Activated naive CD4-positive, alpha-beta T cell treated with anti-CD3 and anti-CD28 coated beads, Interleukin-2, amount 50 U/mL, for 16 hours (primary cell): ENCODE measurements at places on chromosomes 16 and 17.

- no peak for DNase-seq
Observed at GRCh38 chr16:81832801-81833547, 53.9 kb downstream of the PLCG2 start.

GRCh38 chr17:3385869-3386816 lies at the start of gene OR3A2:
Gene OR3A2, minus strand, starts transcription at chr17:3386308.
- peak; percentile 53 for DNase-seq

GRCh38 chr17:62737513-62737912 lies 70.6 kb downstream of the MARCHF10 start:
- DNase-seq = no peak

- DNase-seq = no peak
Observed at GRCh38 chr17:47785538-47786123, 36.0 kb downstream of the OSBPL7 start.

DNA sequence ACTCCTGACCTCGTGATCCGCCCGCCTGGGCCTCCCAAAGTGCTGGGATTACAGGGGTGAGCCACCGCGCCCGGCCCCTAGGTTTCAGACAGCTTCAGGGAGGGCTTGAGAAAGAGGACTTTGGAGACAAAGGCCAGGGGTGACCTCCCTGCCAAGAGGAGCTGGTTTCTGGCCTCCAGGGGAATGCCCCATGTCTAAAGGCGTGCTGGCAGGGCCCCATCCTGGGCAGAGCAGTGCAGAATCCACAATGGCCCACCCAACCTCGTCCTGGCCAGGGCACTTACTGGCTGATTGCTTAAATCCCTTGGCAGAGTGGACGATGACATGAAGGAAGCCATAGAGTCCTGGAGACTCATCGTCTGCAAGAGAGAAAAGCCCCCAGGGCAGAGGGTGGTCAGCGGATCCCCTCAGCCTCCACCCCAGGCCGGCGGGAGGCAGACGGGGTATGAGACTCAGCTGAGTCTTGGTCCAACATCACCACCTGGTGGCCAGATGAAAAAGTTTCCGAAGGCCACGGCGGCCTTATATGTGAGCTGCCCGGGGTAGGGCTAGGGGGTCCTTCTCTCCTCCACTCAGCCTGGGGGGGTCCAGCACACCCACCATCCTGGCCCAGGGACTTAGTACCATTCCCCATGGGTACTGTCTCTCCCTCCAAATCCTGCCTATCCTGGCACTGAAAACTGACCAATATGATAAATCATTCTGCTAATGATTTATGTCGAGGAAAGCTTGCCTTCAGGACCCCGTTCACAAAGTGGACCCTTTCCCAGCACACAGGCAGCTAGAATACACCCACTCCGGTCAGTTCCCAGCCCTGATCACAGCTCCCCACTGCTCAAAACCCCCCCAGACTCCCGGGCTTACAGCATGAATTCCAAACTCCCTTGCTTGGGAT lies 59.1 kb downstream of the TIMM22 start:
- peak; percentile 38 for DNase-seq
